Hematopoietic multipotent progenitor cell treated with erythropoietin and hydrocortisone succinate and interleukin-3 and kit ligand, for 17 days (in vitro differentiated cells): ENCODE measurements at places on chromosomes 5 and 9.

DNA sequence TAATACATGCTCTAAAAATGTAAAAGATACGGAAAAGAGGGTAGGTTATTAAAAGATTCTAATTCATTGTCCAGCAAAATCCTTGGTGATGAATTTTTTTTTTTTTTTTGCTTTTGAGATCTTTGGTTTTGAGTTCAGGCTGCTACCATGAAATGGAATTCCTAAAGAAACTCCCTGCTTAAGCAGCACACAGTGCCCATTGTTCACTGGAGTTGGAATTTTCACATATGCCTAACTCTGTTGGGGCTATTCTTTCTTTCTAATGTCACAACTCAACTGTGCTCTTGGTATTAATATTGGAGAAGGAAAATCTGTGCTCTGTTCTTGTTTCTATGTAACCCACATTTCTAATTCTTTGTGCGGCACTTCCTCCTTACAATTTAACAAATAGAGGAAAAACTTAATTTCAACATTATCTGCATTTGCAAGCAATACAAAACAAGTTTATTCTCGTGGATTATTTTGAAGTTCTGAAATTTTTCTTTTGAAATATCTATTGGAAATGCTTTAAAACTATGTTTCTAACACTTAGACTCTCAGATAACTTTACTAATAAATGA, 21.6 kb downstream of the MATR3 start:
- no peak for DNase-seq

GRCh38 chr5:66307647-66308241, 163.6 kb downstream of the SREK1 start:
- DNase-seq = peak; percentile 59

DNA sequence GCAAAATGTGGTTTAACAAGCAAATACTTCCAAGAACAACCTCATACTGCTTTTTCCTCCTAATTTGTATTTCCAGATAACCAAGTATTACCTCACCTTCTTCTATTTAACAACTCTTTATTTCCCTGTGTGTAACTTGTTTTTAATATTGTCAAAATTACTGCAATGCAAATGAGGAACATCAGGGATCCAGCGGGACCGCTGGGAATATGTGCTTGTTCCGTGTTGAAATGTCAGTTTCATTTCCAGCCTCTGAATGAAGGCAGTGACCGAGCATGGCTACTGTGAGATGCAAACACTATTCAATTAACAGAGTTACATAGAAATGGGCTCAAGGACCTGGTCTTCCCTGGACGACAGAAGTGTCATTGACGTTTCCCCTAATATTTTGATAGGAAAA, 110.8 kb upstream of the CTSL start:
- no peak for DNase-seq

GRCh38 chr9:38177680-38178079, 108.7 kb upstream of the SHB start:
- DNase-seq = no peak

DNA sequence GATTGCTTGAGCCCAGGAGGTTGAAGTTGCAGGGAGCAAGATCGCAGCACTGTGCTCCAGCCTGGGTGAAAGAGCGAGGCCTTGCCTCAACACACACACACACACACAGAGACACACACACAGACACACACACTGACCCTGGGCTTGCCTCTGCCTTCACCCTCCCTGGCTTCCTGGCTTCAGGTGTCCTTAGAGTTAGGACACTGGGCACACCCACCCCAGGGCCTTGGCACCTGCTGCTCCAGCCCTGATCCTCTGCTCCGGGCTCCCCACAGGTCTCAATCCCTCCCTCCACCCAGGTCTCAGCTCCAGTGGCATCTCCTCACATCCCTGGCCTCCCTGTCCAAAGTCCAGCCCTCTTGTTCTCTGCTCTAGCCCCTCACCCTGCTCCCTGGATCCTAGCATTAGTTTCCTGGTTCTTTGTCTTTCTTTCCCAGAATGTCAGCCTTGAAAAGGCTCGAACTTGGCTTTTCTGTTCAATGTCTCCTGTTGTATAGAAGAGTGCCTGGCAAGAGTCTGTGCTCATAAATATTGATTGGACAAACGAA, 212.9 kb downstream of the C9orf50 start:
- no peak for DNase-seq

GRCh38 chr9:129483415-129484351, 137.2 kb downstream of the C9orf50 start:
- DNase-seq = no peak

- DNase-seq = no peak
Measured at GRCh38 chr5:119312403-119312802, 43.4 kb upstream of the TNFAIP8 start.

DNA sequence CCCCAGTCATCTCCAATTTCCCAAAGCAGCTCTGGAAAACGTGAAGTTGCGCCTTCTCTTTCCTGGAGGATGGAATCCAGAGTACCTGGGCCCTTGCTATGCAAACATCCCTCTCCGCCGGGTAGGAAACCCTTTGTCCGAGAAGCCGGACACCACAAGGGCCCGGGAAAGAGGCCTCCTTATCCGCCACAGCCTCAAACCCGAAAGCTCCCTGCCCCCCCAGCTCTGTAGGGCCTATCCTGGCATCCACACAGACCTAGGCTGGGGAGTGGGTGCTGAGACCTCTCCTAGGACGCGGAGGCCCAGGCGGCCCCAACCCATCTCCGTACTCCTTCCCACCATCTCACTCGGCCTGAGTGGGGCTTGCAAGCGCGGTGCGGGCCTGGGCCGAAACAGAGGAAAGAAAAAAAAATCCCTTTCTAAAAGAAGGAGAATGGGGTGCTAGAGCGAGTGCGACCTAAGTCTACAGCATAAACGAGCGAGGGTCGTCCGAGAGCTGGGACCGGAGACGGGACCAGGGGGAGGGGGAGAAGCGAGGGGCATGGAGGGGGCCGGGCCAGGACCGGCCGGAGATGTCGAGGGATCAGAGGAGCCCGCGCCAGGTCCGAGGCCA, 624 bp downstream of the FBXW11 start:
- DNase-seq = peak; percentile 44

- DNase-seq = no peak
Measured at GRCh38 chr9:14288433-14288832, 25.5 kb downstream of the NFIB start.

GRCh38 chr5:150298701-150299451, 3.8 kb downstream of the ARSI start:
- no peak for DNase-seq

- no peak for DNase-seq
Measured at GRCh38 chr9:36967997-36968396, 66.1 kb downstream of the PAX5 start.

- no peak for DNase-seq
Measured at GRCh38 chr5:107376546-107377276, 294.0 kb downstream of the EFNA5 start.

DNA sequence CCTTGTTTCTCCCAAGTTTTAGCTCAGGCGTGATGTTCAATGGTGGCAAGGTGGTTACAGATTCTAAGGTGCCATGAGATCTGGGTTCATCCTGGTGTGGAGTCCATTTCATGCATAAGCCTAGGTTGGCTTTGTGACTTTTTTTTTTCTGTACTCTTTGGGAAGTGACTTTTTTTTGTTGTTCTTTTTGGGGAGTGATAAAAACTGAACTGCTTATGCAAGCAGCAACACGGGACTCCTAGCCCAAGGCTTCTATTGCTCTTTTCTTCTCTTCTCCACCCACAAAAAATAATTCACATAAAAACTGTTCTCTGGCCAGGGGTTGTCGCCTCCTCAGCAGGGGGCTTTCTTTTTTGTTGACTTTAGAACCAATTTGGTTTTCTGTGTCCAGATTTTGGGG, 15.4 kb downstream of the STC2 start:
- DNase-seq = no peak

DNA sequence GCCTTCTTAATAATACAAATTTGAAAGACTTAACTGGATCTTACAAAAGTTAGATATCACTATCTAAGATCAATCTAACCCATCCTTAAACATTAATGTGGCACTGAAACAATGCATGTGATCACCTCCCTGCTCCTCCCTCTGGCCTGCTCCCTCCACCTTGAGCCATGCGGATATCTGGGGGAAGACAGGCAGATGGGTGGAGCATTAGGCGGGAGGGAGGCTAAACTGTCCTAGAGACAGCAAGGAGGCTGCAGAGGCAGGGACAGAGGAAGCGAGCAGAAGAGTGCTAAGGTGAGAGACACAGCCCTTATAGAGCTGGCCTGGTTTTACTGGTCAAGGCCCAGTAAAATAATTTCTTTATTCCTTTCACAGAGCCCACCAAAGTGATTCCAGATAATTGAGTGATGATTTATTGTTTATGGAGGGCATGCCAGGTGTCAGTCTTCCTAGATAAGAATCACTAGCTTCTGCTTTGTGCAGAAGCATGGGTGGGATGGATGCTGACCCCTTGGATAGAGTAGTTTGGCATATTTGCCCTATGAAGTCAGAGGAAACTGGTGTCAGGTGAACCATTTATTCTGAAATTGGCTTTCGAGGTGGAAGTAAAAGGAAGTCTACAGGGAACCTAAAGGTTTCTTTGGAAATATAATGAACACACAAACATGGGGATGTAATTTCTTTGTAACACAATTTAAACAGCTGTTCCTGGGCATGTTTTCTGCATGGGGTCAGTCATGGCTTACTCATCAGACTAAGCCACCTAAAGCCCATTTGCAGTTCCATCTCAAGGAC, 188.3 kb downstream of the GNAQ start:
- DNase-seq = no peak

DNA sequence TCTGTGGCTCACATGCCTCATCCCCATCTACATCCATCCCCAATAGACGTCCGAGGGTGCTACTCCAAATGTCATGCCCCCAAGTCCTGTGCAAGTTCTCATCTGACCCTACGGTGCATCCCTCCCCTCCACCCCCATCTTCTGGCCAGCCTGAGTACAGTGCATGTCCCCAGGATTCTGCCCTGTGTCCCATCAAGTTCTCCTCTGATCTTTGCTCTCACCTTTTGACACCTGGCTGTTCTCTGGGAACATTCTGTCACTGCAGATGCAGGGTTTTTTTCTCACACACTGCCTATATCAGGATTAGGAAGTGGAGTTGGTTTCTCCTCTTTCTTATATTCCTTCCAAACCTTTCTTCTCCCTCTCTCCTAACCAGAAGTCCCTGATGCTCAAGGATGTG, 377.2 kb downstream of the GADD45G start:
- DNase-seq = no peak

DNA sequence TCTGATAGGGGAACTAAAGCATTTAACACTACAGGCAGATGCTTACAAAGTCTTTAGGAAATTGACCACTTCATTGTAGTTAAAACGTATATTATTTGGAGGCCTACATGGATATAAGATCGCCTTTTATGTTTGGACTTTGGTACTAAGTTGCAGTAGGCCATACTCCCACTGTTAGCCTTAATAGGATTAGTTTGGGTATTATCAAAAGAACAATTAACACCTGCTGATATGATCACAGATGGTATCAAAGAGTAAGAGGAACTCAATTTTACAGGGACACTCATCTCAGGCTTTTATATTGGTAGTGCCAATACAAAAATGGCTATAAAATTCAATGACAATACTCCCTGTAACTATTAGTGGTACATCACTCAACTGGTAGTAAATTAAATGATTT, 1183.0 kb downstream of the MAT2B start:
- DNase-seq = no peak

GRCh38 chr5:73564675-73565074, 764 bp downstream of the ANKRA2 start:
- DNase-seq = peak; percentile 68

GRCh38 chr5:121915765-121916164, 46.0 kb upstream of the SRFBP1 start:
- DNase-seq = no peak

DNA sequence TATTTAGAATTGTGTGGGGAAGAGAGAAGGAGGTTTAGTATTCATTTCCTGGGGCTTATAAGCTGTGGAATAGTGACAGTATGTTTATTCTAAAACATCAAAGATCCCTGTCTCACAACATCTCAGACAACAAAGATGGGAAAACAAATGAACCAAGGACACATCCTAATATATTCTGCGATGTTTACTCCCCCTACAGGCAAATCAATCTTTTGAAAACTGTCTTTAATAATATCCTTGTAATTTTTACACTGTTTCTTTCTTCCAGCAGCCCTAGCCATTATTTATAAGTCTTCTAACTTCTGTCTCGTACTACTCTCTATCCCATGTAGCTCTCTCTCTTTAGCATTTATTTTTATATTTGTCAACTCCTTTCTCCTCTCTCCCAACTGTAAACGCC, 33.5 kb upstream of the TMEM252 start:
- no peak for DNase-seq

- no peak for DNase-seq
Measured at GRCh38 chr5:107646418-107646817, 24.3 kb downstream of the EFNA5 start.

DNA sequence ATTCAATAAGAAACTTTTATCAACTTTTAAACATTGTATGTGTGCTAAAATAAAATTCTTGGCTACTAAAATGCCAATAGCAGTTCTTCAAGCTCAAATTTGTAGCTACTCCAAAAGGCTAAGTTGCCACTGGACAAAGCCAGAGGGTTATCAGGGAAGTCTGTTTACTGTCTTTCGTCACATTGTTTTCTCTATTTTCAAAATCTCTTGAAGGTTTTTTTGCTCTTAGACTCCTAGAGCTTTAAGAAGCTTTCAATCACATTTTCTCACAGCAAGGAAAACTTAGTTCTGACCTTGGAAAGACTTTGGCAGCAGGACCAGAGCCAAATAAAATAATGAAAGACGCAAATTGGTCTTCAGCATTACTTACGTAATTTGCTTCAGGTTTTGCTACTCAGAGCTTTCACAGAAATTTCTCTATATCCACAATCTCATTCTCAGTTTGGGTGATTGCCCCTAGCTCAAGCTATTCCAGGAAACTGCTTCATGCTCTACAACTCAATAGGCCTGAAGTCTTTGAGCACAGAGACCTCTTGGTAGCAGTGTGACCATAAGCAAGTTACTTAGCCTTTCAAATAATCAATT, 257.7 kb downstream of the GABRG2 start:
- DNase-seq = no peak

- DNase-seq = no peak
Measured at GRCh38 chr5:80754900-80755299, 100.1 kb upstream of the DHFR start.

- DNase-seq = no peak
Measured at GRCh38 chr5:143506836-143507552, 103.5 kb upstream of the NR3C1 start.

- DNase-seq = no peak
Measured at GRCh38 chr5:12111261-12111660, 207.0 kb upstream of the CTNND2 start.

GRCh38 chr5:75472973-75473372, 38.5 kb downstream of the CERT1 start:
- no peak for DNase-seq

DNA sequence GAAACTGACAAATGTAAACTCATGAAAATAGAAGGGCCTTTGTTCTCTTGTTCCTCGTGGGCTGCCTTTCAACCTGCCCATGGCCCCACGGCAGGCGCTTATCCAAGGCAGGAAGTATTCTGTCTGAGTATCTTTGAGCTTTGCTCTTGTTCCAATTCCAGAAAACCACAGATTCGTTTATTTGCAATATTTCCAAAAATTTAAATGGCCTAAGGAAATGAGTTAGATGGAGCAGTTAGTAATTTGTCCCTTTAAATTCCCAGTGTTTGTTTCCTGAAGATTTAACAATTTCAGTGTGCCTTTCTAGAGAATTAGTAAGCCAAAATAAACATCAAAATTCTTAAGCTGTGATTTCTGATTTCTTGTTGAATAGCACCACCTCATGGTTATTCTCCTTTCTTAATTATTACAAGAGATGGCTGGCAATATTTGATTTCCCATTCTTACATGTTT, 299.4 kb upstream of the RASA1 start:
- DNase-seq = no peak
